ENCODE measurements at places on chromosomes 12 and 14.
A peak's percentile ranks its signal among the peaks of the same experiment; 100 is the strongest.

DNA sequence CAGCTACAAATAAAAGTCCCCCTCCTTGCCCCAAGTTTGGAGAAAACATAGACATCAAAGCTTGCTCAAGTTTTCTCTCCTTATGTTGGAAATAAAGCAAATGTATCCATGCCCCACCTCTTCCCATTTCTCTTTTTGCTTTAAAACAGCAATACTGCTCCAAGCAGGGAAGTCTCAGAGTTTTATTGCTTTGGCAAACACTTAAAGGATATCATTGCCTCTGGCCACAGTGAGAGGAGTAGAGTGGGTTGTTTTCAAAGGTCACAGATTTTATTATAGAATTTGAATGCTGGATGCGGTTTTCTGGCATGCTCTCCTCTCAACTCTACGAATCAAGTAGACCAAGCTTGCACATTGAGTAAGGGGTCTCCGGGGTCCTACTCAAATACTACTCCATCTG is 149.7 kb downstream of the TTC7B start:
- DNase-seq = no peak

DNA sequence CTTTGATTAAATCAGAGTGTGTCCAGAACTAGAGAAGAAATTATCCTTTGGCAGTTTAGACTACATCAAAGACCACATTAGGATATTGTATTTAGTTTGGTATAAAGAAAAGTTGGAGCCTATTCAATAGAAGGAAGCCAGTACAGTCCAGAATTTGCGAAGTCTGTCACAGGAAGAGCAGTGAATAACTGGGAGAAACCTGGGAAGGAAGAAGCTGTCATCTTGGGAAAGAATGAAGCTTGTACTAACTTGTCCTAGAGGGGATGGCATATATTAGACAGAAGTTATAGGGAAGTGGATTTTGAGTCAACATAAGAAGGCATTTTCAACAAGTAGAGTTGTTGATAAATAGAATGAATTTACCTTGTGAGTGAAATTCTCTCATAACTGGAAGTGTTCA is 386.7 kb downstream of the LRIG3 start:
- no peak for DNase-seq

DNA sequence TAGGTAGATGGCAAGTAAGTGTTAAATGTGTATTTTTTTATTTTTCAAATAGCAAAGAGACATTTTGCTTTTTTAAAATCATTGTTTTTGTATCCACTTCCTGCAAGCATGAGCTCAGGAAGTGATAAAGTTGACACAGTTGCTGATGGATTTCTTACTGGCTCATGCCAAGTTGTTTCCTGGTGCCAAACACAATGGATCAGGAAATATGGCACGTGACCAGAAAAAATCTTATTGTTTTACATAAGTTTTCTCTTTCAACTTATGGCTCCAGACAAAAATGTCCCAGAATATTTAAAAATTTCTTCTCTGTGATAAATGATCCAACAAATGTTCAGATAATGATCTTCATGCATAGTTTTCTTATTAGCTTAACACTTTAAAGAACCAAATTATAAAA is 1279.1 kb upstream of the FLRT2 start:
- no peak for DNase-seq

DNA sequence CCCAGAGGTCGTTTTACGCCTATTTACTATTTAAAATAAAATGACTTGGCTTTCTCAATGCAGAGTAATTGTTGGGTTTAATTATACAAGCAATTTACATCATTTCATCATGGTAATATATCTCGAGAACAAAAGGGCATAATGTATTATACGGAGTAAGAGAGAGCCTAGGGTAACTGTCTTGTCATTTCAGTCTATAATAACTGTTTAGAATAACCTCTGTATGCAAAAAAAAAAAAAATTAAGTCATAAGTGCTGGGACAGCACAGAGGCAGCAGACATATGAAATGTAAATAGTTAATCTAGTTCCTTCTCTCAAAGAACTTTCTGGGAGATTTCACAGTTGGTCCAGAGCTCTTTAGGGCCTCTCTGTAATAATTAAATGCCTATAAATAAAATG is 284.9 kb downstream of the TMTC2 start:
- DNase-seq = no peak

DNA sequence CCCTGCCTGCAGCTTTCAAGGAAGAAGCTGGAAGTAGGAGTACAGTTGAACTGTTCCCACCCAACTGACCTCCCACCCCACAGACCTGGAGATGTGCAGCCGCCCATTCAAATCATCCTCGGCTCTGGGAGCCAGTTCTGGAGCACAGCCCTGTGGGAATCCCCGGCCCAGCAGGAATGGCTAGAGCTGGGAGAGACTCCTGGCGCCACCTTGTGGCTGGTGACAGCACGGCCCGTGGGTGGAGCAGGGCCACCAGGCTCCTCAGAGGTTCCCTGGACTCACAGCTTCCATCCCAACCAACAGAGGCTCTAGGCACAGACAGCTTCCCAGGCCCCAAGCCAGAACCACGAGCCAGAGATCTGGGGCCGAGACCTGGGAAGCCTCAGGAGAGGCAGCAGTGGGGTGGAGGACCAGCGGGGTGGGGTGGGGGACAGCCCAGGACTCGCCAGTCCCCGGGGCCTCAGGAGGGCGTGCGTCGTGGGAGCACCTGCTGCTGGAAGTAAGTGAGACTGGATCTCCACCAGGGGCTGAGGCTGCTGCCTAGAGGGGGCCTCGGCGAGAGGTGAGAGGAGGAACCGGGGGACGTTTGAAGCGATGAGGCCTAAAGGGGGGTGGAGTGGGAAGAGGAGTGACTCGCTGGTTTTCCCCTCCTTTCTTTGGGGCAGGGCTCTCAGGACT is 43.4 kb downstream of the RNF34 start:
- DNase-seq = no peak

DNA sequence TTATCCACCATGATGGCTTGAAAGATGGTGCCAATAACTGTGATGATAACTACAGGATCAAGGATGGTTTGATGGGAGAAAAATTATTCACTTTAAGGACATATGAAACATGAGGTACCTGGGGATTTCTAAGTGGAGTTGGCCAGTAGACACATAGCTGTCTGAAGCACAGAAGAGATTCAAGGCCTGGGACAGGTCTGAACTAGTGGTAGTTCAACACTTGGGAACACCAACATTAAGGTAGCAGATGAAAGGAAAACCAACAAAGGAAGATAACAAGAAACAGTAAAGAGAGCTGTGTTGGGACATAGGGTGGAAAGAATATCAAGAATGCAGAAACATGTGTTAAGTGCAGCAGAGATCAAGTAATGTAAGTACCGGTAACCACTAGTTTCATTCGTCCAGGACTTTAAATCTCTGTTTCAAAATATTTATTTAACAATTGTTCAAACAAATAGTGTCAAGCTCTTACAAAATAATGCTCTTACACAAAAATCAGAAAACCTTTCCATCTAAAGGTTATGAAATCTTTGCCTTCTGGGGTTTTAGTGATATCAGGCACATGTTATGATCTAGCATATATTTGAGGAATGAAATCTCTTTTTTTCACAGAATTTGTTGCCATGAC is 104.7 kb downstream of the ST8SIA1 start:
- no peak for DNase-seq

DNA sequence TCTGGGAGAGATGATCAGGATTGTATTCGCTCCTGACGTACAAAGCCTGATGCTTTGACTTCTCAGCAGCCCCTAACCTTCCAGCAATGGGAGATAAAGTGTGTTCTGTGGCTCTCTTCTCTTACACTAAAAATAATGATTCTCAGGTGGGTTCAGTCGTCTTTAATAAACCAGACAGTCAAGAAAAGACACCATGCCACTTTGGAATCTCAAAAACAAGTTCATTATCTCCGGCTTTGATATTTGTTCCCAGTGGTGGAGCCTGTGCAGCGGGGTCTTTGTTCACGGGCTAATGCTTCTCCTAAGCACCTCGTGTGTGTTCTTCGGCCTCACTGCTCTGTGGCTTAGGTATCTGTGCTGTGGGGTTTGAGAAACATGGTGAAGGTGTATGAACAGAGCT is 1.6 kb downstream of the ACVR1B start:
- DNase-seq = no peak

DNA sequence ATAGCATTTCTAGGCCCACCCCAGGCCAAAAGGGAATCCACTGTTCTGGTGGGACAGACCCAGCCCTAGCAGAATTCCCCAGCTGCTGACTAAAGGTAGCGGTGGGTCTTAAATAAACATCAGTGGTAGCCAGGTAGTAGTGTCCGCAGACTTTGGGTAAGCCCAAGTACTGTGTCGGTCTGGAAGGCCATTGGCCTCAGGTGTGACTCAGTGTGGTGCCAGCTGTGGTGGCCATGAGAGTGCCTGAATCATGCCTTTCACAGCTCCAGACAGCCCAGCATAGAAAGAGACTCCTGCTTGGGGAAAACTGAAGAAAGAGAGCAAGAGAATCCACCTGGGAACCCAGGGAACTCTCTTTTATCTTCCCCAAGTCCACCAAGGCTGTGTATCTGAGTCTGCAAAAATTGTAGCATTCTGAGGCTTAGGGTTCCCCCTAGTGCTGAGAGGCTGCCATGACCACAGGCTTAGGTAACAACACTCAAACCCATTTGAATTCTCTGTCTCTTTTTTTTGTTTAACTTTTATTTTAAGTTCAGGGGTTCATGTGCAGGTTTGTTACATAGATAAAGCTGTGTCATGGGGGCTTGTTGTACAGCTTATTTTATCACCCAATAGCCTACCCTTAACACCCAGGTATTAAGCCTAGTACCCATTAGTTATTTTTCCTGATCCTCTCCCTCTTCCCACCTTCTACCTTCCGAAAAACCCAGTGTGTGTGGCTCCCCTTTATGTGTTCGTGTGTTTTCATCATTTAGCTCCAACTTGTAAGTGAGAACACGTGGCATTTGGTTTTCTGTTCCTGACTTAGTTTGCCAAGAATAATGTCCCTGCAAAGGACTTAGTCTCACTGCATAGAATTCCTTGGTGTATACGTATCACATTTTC is 16.7 kb upstream of the CD163L1 start:
- DNase-seq = no peak

DNA sequence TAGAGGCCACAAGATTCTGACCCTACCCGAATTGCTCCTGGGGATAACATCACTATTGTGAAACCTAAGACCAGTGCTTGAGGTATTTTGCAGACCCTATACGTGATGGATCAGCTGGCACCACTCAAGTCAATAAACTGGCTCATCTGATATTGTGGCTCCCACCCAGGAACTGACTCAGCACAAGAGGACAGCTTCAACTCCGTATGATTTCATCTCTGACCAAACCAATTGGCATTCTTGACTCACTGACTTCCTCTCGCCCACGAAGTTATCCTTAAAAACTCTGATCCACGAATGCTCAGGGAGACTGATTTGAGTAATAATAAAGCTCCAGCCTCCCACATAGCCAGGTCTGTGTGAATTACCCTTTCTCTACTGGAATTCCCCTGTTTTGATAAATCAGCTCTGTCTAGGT is 1036.1 kb upstream of the TMEM132C start:
- peak; percentile 96 for DNase-seq

- DNase-seq = no peak
These were observed 570 bp upstream of the MRPS35 start for GRCh38 chr12:27709932-27710591.

DNA sequence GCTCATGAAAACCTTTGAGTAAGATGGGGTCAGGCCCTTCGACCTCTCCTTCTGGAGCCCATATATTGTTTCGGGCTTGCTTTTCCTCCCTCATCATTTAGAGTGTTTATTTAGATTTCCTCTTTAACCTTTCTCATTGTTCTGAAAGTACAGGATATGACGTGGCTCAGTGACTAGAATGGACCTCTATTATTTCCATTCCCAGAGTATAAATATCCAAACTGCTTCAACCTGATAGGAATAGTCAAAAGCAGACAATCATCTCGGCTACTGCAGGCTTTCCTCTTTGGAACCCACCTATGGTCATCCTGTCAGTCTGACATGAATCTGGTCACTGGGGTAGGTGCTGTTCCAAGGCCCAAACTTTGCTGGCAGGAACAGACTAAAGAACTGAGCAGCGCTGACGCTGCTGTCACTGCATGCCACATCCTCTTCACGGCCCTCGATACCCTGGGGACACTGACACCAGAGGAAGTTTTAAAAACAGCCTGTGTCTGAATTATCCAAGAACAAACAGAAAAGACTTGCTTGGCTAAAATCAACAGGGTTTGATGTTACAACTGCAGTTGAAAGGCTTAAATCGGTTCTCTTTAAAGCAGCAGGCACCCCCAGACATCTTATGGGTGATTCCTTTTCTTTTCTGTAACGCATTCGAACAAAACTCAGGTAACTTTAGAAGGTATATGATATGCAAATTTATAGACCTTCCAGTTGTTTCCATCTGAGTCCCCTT is 5.0 kb upstream of the DDX47 start:
- DNase-seq = no peak

- DNase-seq = peak; percentile 100
These were observed 133.5 kb upstream of the HIF1A start for GRCh38 chr14:61561657-61562276.

GRCh38 chr12:52949413-52950331 is 754 bp downstream of the KRT18 start:
- DNase-seq = peak; percentile 94

DNA sequence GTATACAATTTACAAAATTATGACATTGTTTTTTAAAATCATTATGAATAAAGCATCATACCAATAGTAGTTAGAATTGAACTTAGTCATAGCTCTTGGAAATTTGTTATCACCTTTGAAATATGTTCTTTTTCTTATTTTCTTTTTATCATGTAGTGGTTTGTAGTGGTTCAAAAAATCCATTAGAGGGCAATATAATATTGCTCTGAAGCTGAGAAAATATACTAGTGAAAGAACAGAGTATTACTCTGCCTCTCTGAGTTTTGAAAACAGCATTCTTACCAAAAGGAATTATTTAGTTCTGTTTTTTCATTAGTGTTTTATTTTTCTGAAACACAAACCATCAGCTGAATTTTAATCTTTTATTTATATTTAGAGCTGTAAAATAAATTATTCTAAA is 76.2 kb downstream of the PDZRN4 start:
- DNase-seq = no peak

- DNase-seq = no peak
These were observed 97.3 kb upstream of the RTL1 start for GRCh38 chr14:101000711-101001250.

DNA sequence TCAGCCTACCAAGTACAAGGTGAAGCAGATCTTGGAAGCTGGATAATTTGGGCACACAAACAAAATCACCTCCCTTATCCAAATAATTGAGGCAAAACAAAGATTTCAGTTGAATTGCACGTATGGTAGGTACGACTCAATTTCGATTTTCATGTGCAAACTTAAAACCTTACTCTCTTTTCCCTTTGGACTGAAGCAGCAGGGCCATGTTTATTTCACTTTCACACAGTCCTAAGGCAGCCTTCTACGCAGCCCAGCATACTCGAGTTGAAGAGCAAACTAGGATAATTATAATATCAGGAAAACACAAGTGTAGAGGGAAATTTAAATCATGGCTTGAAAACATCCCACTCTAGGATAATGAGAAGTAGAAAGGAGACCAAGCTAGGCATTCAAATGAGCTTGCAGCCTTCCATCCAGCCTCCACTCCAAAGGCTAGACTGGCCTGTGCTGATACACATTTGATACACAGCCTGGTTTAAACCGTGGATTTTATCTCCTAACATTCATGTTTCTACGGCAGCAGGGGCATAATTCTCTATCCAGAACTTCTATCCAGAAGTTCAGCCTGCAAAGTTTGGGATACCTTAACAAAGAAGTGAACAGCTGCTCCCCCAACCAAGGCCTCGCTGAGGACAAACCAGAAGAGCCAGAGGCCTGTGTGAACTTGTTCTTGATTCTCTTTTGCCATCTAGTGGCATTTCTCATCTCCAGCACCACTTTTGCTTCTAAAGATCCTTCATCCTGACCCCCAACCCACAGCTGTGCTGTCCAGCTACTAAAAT is 2.4 kb upstream of the RNASE7 start:
- DNase-seq = no peak

All from kidney epithelial cell (primary cell).